Left renal cortex interstitium (tissue), 4 donors: ENCODE measurements at places on chromosomes 11 and 22. TPM values are rescaled to one million over a fixed set of nuclear protein-coding genes. Genes with fewer than 3 reads are reported as not detected.

TMEM132A gene
- 109 TPM for polyA plus RNA-seq

PRG3 gene
- 0.39 TPM for polyA plus RNA-seq

CARD16 gene
- polyA plus RNA-seq: 1.3 TPM

LARGE2 gene
- polyA plus RNA-seq: 27.9 TPM

ELFN2 gene
- polyA plus RNA-seq: 1.9 TPM

LGR4 gene
- 160 TPM for polyA plus RNA-seq

SYT7 gene
- 7.1 TPM for polyA plus RNA-seq

HOATZ gene
- polyA plus RNA-seq: 0.29 TPM

LAYN gene
- polyA plus RNA-seq: 7.6 TPM

EFCAB6 gene
- 5.9 TPM for polyA plus RNA-seq

HSCB gene
- polyA plus RNA-seq: 21.6 TPM

DEFB131B gene
- polyA plus RNA-seq: 2.3 TPM

PARVA gene
- polyA plus RNA-seq: 113 TPM

PACSIN3 gene
- 33.6 TPM for polyA plus RNA-seq

OPCML gene
- 12.3 TPM for polyA plus RNA-seq

FUT4 gene
- 6.0 TPM for polyA plus RNA-seq

KRTAP5-11 gene
- not detected for polyA plus RNA-seq

FAM89B gene
- 20.1 TPM for polyA plus RNA-seq

NAV2 gene
- polyA plus RNA-seq: 47.2 TPM

CCDC73 gene
- 0.32 TPM for polyA plus RNA-seq

SLC6A5 gene
- polyA plus RNA-seq: 0.35 TPM

POTEH gene
- polyA plus RNA-seq: not detected

DERL3 gene
- polyA plus RNA-seq: 5.6 TPM

NXPE4 gene
- 0.08 TPM for polyA plus RNA-seq

KRTAP5-2 gene
- polyA plus RNA-seq: not detected

UPK3A gene
- polyA plus RNA-seq: 2.5 TPM

OR52E8 gene
- polyA plus RNA-seq: not detected

CNGA4 gene
- polyA plus RNA-seq: not detected

CST6 gene
- not detected for polyA plus RNA-seq

TMEM191B gene
- 0.55 TPM for polyA plus RNA-seq

SLC15A3 gene
- polyA plus RNA-seq: 19.1 TPM

SRSF8 gene
- 61.7 TPM for polyA plus RNA-seq

BATF2 gene
- 2.7 TPM for polyA plus RNA-seq

NCAM1 gene
- polyA plus RNA-seq: 75.0 TPM

SEC14L6 gene
- polyA plus RNA-seq: 8.0 TPM

CCDC89 gene
- polyA plus RNA-seq: 4.5 TPM

BCR gene
- 49.3 TPM for polyA plus RNA-seq

ZNRF3 gene
- 31.3 TPM for polyA plus RNA-seq

MMP12 gene
- polyA plus RNA-seq: 1.8 TPM

TMPRSS5 gene
- polyA plus RNA-seq: 2.0 TPM

PPP2R5B gene
- polyA plus RNA-seq: 20.2 TPM

OR51B5 gene
- polyA plus RNA-seq: 0.17 TPM

LRRC56 gene
- polyA plus RNA-seq: 2.8 TPM

MYOD1 gene
- polyA plus RNA-seq: not detected

MOGAT2 gene
- polyA plus RNA-seq: 1.2 TPM

PRR33 gene
- polyA plus RNA-seq: 0.11 TPM

CBLIF gene
- 0.11 TPM for polyA plus RNA-seq

NCF4 gene
- 2.0 TPM for polyA plus RNA-seq

BARX2 gene
- polyA plus RNA-seq: 0.41 TPM

P2RY6 gene
- 2.0 TPM for polyA plus RNA-seq
